ENCODE measurements at places on chromosomes 5 and 9. TPM values are rescaled to one million over a fixed set of nuclear protein-coding genes. Genes with fewer than 3 reads are reported as not detected.

GRCh38 chr5:113489299-113489698 is 1.0 kb upstream of the MCC start:
- DNase-seq = no peak

The CAMLG gene
- 41.4 TPM for total RNA-seq

GRCh38 chr9:87336407-87336806 is 161.3 kb upstream of the DAPK1 start:
- DNase-seq = peak; percentile 28

- no peak for DNase-seq
These were observed 68.5 kb downstream of the SLC24A2 start for GRCh38 chr9:19720377-19720776.

- DNase-seq = no peak
These were observed 14.7 kb upstream of the CETN3 start for GRCh38 chr5:90424245-90424644.

DNA sequence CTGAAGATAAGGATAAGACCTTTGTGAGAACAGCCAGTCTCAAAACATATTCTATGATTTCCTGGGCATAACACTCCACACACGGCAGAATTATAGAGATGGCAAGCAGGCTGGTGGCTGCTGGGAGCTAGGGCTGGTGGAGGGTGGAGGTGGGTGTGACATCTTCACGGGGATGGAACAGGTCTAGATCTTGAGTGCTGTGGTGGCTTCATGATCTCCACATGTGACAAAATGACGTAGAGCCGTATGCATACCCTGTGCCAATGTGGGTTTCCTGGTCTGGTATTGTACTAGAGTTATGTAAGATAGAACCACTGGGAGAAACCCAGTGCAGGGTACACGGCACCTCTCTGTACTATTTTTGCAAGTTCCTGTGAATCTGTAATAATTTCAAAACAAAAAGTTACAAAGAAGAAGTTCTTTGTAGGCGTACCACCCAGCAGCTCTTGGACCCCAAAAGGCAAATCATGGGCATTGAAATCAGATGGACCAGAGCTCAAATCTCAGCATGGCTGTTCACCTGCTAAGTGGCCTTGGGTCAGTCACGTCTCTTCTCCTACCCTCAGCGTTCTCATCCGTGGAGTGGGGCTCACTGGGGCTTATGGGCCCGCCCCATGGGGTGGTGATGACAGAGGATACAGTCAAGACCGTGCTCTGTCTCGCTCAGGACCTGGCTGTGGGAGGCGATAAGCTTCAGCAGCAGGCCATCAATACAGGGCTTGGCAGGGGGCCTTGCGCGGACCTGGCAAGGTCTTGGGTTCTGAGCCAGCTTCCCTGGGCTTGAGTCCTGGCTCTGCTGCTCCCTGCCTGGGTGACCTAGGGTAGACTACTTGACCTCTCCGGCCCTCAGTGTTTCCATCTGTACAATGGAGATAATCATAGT is 74.7 kb upstream of the UNC5A start:
- no peak for DNase-seq

The GADD45G gene
- total RNA-seq = 124 TPM

DNA sequence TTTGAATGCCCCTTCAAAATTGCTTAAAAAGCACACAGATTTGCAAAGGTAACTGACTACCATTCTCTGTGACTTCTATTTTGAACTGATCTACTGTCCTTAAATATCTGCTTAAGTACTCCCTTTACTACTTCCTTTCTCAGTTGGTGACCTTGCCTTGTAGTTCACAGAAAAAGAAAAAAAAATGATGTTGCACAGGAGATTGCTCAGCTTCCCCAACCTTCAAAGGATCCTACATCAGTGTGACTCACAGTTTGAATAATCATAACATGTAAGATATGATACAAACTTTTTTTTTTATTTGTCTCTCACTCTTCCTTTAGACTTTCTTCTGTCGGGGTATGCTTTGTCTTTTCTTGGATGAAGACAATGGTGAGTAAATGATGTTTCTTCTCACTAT is 1029.6 kb downstream of the CDH12 start:
- no peak for DNase-seq

The TXNDC8 gene
- not detected for total RNA-seq

The CCNO gene
- total RNA-seq = not detected
